ENCODE measurements at places on chromosomes 7 and 10.

GRCh38 chr10:84862551-84862950 lies 534.2 kb downstream of the CCSER2 start:
- no peak for DNase-seq

- no peak for DNase-seq
Observed at GRCh38 chr10:14302035-14302434, 28.7 kb downstream of the FRMD4A start.

- no peak for DNase-seq
Observed at GRCh38 chr7:27627146-27627545, 35.5 kb downstream of the HIBADH start.

- DNase-seq = no peak
Observed at GRCh38 chr7:27375958-27376357, 133.4 kb downstream of the EVX1 start.

- no peak for DNase-seq
Observed at GRCh38 chr10:1448252-1448930, 288.9 kb downstream of the ADARB2 start.

DNA sequence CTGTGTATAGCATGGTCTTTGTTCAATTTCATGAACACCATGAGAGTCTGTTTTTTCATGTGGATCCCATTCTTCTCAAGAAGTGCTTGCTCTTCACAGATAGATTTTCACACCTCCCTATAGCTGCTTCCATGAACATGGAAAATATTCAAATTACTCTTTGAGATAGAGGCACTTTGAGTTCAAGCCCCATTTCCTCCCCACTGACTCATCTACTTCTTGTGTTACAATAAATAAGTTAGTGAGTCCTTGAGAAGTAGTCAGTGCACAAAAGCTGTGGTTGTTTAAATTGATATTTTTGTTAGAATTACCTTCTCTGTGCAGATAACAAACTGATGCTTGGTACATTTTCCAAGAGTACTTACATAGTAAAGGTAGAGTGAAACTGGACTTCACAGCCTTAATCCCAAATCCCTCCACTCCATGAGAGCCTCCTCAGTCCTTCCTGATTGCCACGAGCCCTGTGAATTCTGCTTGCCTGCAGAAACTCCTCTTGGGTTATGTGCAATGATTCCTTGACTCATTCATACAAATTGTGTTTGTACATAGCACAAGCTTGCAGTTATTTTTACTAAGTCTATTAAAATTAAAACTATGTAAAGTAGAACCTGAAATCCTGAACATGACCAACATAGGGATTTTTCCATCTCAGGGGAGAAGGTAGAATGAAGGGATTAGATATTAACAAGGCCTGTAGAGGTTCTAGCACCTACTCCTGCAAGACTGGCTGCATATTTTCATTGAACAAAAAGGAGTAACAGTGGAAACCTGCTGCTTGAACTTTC lies 496.2 kb downstream of the TNS3 start:
- DNase-seq = no peak

- no peak for DNase-seq
Observed at GRCh38 chr10:4130685-4131084, 345.7 kb upstream of the KLF6 start.

GRCh38 chr10:72729528-72729927 lies 37.6 kb downstream of the MCU start:
- DNase-seq = no peak
